ENCODE measurements at places on chromosomes 13 and 19.
A peak's percentile ranks its signal among the peaks of the same experiment; 100 is the strongest.

- no peak for DNase-seq
These were observed 5.0 kb downstream of the KLK4 start for GRCh38 chr19:50906217-50906616.

GRCh38 chr13:96052656-96053002 lies 572 bp downstream of the UGGT2 start:
- peak; percentile 4 for DNase-seq

- no peak for DNase-seq
These were observed at the start of gene TTYH1 for GRCh38 chr19:54415208-54415900. TSS of gene TTYH1 (plus strand) at chr19:54415464. CDS start at chr19:54415553, 89 bp downstream.

DNA sequence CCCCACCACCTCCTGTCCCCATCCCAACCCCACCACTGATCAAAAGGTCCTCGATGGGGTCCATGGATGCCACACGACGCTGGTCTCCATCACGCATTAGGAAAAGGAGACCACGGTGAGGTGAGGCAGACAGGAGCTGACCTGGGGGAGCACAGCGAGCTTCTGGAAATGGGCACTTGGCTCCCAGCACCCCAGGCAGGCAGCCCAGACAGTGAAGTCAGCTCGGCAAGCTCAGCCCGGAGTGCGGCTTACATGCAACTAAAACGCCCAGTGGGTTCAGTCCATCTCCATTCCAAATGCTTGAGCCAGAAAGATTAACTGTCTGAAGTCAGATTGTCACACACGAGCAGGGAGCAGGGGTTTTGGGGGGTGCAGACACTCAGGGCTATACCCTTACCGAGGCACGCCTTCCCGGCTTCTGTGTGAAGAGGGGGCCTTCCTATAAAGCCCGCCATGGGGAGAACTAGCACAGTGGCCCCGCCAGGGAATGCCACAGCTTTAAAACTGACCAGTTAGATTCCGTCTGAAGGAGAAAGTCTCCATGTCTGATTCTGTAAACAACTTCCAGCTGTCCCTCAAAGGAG lies 79.4 kb downstream of the SPACA7 start:
- no peak for DNase-seq

DNA sequence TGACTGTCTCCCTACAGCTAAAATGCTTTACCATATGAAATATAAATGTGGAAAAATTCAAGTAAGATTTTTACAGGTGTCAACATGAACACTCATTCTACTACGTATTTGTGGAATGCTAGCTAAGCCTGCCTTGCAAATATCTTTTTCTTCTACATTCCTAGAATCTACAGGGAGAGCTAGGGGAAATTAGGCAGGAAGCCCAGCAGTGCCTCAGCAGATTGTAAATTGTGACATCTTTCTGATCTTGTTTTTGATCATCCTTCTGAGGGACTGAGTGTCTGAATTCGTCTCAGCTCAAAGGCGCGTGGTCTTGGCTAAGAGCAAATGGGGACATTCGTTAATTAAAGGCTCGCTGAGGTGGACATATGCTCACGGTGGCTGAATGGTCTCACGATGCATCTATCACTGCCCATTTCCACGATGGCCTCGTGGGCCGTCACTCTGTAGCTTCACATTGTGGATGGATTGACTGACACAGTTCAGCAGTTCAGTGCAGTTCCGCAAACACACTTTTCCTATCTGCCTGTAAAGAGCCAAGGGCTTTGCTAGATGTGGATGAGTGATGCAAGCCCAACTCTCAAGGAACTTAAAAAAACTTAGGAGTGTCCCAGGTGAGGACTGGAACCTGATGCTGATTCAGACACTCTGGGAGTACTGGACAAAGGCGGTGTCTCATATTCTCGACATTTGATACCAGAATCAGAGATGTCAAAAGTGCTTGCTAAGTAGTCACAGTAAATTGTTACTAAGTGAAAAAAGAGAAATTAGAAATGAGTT lies 562.5 kb downstream of the EFNB2 start:
- no peak for DNase-seq

DNA sequence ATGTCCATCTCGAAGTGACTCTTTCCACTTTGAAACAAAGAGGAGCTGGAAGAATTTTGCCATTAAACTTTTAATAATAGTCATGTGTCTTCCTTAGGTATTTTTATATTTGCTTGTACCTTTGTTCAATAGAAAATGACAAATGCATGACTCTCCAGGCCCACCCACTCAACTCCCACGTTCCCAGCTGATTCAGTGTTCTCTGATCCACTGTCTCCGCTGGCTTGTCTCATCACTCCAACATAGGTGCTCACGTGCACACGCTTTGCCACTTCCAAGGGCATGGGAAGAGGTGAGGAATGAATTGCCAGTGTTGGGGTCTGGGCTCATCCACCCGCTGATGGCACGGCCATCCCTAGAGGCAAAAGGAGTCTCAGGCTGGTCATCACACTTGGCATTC lies 24.5 kb downstream of the RASL11A start:
- no peak for DNase-seq

DNA sequence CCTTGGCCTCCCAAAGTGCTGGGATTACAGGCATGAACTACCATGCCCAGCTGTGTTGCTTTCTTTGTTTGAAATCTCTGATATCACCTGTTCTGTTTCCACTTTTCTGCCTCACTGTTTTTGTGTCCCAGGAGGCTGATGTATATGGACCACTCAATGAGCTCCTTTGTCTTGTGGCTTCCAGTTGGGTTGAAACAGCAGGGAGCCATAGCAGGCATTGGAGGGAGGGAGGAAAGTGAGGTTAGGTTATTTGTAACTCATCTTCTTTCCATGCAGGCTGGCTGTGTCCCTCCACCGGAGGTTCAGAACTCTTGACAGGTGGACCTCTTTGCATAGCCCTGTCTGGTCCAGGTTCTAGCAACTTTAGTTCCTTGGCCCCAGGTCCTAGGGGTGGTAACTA lies 6.1 kb upstream of the CYP4F22 start:
- no peak for DNase-seq

DNA sequence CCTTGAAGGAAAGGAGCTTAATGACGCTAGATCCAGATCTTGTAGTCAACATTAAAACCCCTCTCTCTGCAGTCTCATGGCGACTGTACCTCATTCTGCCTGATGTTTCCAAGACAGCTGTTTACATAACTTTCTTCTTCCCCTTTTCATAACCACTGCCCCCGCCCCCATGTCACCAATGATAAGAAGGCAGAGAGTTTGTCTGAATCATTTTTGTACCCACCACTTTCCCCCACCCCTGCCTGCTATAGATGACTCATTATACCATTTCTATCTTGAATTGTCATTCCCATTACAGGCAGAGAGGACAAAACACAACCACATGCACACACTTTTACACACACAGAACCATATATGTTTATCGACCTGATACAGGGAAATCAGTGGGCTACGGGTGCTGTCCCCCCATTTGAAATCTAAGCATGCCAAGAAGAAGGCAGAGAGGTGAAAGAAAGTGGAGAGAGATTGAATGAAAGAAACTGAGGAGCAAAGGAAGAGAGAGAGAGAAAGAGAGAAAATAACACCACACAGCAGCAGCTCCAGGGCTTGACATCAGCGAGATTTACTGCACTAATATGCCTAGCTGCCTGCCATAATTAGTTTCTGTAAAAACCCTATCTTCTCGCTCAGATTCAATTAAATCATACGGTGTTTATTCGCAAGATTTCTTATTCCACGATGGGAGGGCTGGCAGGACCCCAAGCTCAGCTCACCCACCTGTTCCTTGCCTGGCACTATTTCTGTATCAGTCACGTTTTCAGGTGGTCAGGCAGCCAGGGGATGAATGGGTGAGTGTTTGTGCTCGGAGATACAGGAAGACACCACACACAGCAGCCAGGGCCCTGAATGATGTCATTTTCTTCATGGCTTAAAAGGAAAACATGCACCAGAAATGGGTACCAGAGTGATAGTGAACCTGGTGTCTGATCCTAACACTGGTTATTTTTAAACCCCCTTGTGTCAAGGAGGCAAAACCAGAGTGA lies 114.3 kb upstream of the SERP2 start:
- no peak for DNase-seq

GRCh38 chr19:45003485-45003884 lies 2.2 kb downstream of the RELB start:
- no peak for DNase-seq

GRCh38 chr19:35143231-35143715 lies at the start of gene FXYD7:
TSS of gene FXYD7 (plus strand) at chr19:35143255. CDS start at chr19:35143334, 79 bp downstream.
- DNase-seq: no peak

- no peak for DNase-seq
These were observed 4.1 kb downstream of the AZU1 start for GRCh38 chr19:831407-832369.

DNA sequence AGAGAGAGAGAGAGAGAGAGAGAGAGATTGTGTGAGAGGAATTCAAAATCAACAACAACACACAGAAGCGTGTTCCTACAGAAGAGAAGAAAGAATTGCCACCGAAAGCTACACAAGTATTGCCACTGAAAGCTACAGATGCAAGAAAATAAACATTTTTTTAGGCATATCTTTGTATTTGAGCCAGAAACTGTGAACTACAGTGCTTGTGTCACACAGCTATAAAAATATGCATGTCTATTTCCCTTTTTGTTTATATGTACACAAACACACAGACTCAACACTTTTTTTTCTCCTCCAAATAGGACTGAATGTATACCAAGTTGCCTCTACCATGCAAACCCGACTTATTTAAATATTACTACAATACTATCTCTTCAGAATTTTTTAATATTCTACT lies 290.4 kb downstream of the SLITRK5 start:
- no peak for DNase-seq

GRCh38 chr19:10102787-10103236 lies 334 bp upstream of the ANGPTL6 start:
- DNase-seq: no peak

DNA sequence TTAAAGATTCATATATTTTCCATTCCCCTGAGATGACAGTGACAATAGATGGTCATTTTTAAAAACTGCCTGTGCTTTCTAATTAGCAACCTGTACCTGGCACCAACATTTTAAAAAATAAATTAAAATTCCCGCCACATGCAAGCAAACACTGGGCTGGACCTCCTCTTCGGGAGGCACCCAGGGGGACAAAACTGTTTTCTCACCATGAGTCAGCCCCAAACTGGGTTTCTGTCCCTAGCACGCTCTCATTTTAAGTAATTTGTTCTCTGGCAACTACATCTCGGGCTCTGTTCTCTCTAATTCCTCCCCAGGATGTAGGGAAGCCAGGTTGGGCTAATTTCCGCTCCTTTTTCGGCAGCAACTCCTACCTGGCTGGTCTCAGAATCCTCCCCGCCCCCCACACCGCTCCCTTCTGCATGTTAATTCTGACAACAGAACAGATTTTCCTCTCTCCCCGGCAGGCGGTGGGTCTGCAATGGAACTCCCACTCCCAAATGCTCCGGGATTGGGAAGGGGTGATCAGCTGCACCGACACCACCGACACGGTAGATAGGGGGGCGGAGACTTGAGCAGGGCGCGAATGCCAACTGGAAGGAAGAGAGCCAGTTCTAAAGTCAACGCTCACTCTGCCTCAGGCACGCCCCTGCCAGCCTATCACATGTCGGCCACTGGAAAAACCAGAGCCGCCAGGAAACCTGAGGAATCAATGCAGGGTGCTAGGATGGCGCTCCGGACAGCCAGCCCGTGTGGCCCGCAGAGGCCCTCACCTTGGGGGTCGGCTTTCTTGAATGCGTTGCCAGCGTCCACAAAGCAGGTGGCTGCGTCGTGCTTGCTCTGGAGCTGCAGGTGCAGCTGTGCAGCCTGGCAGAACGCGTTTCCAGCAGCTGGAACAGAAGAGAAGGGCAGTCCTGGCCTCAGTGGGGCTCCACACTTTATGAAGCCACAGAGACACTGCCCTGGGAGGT lies 14.7 kb downstream of the NAPA start:
- no peak for DNase-seq

GRCh38 chr13:41049480-41050440 lies 11.5 kb upstream of the WBP4 start:
- no peak for DNase-seq

GRCh38 chr13:99935772-99936171 lies 35.8 kb downstream of the ZIC5 start:
- no peak for DNase-seq

All from forelimb muscle (tissue), 1 donor.